Fibroblast of the conjunctiva (primary cell): ENCODE measurements at places on chromosomes 6 and 20.

DNA sequence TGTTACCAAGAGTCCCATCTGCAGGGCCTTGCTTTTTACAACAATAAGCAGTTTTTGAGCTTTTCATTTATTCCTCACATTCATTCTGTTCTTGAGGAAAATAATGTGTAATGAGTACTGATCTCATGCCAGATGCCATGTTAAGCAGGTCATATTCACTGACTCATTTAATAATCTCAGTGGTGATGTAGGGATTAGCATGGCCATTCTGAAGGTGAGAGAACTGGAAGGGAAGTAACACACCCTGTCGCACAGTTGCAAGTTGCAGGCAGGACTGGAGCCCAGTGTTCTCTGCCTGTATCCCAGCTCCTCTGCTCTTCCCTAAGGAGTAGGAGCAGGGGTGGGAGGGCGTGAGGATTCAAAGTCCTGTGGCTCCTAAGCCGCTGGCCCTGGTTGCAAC is 5.6 kb downstream of the PCIF1 start:
- DNase-seq, result no peak

- no peak for DNase-seq
Measured at GRCh38 chr6:18118330-18118729, 4.1 kb downstream of the NHLRC1 start.

- DNase-seq, result no peak
Measured at GRCh38 chr6:116883005-116883404, 6.0 kb downstream of the RFX6 start.

DNA sequence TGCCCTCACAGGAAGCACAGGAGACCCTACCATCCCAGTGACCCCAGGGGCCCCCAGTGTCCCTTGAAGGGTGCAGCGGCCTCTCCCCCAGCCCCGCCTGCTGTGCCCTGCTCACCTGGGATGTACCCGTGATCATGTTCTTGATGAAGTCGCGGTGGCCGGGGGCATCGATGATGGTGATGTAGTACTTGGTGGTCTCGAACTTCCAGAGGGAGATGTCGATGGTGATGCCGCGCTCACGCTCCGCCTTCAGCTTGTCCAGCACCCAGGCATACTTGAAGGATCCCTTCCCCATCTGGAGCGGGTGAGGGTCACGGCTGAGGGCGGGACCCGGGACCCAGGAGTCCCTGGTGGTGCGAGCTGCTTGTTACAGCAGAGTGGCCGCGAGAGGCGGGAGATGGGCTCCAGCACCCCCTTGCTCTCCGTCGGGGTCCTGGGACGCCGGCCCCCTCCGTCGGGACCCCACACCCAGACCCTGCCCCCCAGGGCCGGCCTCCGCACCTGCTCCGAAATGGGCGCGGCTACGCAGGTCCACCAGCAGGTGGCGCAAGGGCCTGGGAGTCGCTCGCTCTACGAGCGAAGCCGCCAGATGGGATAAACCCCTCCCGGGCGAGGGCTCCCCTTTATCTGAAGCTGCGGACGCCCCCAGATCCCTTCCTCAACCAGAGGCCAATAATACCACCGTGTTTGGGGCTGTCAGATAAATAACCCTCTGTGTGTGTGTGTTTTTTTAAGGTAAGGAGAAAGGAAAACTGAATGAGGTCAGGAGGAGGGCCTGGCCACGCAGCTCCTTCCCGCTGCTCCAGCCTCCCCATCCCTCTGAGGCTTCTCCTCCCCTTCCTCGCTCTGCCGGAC is 2.9 kb downstream of the EEF1A2 start:
- DNase-seq, result no peak

- no peak for DNase-seq
Measured at GRCh38 chr20:63031251-63032014, 24.7 kb upstream of the BHLHE23 start.

DNA sequence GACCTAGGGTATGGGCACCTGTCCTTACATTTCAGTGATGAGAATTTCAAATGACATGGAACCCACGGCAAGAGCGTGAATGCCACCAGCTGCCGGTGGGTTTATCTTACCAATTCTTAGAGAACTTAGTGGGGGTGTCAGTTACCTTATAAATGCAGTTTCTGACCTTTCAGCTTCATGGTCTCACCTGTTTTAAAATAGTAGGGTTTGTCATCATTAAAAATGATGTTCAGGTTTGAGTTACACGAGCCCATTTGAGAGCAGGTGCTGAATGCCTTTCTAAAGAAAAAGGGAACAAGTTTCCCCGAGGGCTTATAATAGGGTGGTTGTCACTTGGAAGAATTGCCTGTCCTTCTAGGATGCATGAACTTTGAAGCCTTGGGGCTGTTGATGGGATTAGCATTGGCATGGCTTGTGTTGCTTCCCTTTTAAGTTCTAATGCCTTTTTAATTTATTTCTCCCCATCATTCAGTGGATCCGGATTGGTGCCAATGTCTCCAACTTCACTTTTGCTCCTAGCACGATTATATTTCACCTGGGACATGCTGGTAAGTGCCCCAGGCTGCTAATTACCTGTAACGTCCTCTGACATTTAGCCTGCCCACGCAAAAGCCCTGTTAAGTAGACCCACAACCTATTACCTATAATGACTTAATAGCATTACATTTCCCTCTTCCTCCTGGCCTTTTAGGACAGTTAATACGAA is 27.9 kb downstream of the GHRH start:
- DNase-seq, result no peak

DNA sequence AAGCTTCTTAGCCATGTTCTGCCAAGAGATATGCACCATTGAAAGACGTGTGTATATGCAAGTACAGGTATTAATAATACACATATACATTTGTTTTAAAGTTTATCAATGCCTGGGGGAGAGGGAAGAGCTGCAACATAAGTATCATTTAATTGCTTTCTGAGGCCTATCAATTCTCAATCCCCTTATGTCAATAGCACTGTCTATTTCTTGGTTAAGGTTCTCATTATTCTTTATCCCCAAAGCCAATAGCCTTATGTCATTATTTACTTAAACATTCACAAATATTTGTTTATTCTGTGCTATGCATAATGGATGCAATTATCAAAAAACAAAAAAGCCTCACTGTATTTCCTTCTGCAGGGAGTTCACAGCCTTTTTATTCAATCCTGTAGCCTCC is 350.3 kb upstream of the KCNQ5 start:
- DNase-seq, result no peak

DNA sequence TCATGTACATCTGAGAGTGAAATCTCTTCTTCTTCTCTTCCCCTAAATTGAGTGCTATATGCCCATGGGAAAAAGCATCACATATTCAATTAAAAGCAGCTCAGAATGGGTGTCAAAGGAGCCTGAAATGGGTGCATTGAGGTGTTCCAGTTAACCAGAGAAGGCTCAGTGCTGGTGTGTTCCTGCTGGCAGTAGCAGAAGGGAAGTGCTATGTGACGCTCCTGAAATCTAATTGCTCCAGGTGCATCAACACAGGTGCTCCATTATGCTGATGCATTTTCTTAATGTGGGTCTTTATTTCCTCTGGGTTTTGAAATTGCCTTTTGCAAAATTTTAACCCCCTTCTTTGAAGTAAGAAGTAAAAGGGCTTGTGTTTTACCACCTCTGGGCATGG is 17.9 kb downstream of the SLC22A2 start:
- no peak for DNase-seq

- no peak for DNase-seq
Measured at GRCh38 chr6:131413831-131414191, 159.2 kb upstream of the ARG1 start.

- peak; percentile 86 for DNase-seq
Measured at GRCh38 chr6:26537846-26538571, at the start of gene HMGN4. HMGN4 (plus strand) TSS chr6:26538366; CDS start chr6:26545207, 6,841 bp downstream.

GRCh38 chr6:157659536-157660271 is 163.3 kb upstream of the SNX9 start:
- DNase-seq, result no peak

- DNase-seq, result peak; percentile 61
Measured at GRCh38 chr6:147285087-147285855, 81.1 kb downstream of the STXBP5 start.

- no peak for DNase-seq
Measured at GRCh38 chr20:63115651-63116411, 100.1 kb downstream of the YTHDF1 start.

GRCh38 chr20:21397341-21398108 is at the start of gene NKX2-4:
NKX2-4 (minus strand) TSS chr20:21397526; CDS start chr20:21397399, 127 bp downstream.
- DNase-seq, result no peak

DNA sequence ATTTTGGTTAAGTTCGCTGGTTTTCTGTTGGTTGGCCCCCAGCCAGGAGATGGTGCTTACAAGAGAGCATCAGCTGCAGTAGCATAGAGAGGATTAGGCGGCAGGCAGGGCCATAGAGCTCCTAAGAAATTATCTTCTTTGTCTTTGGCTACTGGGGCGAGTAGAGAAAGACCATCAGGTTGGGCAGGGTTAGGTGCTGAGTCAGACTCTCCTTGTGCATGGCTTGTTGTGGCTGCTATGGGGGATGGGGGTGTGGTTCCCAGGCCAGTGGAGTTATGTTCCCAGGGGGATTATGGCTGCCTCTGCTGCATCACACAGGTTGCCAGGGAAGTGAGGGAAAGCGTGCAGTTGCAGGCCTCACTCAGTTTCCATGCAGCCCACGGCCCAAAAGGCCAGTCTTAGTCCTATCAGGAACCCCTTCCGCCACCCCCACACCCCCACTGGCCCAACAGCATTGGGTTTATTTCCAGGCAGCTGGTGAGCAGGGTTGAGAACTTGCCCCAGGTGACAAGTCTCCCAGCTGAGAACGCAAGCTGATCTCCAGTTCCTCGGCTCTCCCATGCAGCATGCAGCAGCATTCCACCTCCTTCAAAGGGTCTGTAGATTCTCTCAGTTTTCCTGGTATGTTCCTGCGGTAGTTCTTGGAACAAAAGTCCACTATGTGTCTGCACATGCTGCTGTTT is 243.7 kb downstream of the UTRN start:
- DNase-seq, result peak; percentile 10

GRCh38 chr20:22509090-22509842 is 75.1 kb downstream of the FOXA2 start:
- no peak for DNase-seq

- DNase-seq, result peak; percentile 72
Measured at GRCh38 chr6:118934461-118935330, at the start of gene MCM9. MCM9 (minus strand) TSS chr6:118935159; CDS start chr6:118931723, 3,436 bp downstream.

GRCh38 chr6:149913540-149914240 is 9.2 kb downstream of the RAET1G start:
- no peak for DNase-seq

- DNase-seq, result peak; percentile 55
Measured at GRCh38 chr6:135506270-135506997, 8.9 kb upstream of the AHI1 start.

DNA sequence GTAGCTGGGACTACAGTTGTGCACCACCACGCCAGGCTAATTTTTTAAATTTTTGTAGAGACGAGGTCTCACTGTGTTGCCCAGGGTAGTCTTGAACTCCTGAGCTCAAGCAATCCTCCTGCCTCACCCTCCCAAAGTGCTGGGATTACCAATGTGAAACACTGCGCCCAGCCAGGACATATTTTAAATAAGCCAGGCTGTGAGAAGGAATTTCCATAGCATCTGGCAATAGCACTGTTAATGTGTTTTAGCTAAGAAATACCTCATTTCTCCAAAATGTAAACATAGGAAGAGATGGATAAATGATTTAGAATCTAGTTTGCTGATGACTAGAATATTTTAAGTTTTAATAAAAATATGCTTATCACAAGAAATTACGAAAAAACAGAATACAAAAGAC is 27.0 kb upstream of the SLA2 start:
- no peak for DNase-seq

DNA sequence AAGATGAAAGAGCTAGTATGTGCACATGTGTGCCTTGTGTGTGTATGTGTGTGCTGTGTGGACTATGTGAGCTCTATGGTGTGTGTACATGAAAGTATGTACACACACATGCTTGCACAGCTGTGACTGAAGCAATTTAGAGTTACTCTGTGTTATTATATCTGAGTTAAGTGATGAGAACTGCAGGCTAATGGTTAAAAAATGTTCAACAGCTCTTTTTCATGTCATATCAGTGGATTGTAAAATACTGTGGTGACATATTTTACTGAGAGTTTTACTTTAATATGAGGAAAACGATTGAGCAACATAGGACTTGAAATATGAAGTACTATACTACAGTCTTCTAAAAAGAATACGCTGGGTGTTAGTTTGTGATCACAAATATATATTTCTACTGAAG is 195.7 kb upstream of the KCNK16 start:
- no peak for DNase-seq

DNA sequence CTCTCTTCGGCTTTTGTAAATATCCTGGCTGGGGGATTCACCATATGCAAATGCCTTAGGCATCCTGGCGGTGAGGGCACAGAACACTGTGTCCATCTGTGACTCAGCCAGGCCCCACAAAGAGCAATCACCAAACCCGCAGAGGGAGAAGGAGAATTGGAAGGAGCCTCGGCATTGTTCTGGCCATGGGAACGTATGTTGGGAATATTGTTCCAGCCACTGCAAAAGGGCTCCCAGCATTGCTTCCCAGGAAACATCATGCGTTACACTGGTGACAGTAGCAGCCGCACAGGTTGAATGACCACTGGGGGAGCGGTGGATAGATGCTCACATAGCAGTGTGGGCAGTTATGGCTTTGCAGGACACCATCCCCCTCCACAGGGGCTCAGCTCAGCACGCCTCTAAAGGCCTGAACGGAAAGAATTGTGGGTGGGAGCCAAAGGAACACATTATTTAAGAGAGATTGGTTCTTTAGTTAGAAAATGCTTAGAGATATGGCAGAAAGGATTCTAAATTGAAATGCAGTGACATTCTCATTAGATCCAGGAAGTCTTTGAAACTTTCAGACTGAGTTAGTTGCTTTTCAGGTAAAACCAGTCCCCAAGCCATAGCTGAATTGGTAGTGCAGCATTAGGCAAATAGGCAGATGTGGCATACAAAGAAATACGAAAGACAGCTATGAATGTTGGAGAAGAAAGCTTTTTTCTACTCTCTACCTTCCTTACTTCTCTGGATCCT is 104.3 kb downstream of the RNF144B start:
- no peak for DNase-seq

DNA sequence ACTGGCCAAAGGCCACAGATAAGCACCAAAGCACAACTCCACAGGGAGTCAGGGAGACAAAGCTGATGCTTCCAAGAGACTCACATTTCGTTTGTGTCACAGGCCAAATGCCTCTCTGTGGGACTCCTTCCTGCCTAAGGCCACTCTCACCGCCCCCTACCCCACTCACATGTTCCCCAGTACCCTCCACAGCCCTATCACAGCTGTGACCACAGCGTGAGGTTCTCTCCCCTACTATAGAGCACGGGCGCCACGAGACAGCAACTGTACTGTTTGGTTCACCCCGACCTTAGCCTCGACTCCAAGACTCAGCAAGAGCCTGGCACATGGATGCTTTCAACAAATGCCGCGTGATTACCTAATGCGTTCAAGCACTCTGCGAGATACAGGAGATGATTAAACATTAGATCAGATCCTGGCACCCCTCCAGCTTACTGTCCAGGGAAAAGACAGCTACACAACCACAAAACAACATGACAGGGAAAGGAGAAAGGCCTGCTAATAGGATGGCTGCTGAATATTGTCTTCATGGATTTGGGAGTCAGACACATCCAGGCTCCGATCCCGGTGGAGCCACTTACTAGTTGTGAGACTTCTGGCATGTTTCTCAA is 105.5 kb downstream of the AGPAT4 start:
- DNase-seq, result peak; percentile 93

DNA sequence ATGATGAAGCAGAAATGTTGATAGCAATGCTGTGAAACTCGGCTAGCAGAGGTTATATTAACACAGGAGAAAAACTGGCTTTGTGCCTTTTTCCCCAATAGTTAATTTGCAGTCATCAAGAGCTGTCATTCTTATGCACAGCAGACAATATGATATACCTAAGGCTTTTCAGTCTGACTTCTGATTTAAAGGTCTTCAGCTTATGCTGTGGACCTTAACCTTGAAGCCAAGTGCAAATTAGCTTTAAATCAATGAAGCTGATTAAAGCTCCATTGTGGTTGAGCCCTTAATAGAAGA is 171.6 kb upstream of the ID4 start:
- no peak for DNase-seq

- DNase-seq, result peak; percentile 24
Measured at GRCh38 chr20:64224351-64225170, 31.0 kb upstream of the PCMTD2 start.
